ENCODE measurements at places on chromosomes 13 and 19.

DNA sequence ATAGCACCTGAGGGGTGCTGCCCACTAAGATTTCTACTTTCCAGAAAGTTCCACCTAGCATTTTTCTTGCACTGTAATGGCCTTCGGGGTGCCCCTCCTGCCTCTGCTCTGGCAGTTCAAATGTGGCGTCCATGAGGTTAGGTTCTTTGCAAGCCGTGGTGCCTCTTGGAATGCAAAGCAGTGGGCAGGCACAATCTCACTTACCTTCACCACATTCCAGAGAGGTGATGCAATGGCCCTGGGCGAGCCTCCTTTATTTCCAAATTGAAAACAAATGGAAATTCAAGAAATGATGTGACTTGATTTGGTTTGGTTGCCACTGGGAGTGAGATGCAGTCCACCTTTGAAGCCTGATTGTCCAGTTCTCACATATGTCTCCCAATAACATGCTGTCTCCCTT lies 46.9 kb downstream of the FGF9 start:
- DNase-seq, result no peak

GRCh38 chr19:13297023-13297422 lies 146.8 kb downstream of the IER2 start:
- no peak for DNase-seq

DNA sequence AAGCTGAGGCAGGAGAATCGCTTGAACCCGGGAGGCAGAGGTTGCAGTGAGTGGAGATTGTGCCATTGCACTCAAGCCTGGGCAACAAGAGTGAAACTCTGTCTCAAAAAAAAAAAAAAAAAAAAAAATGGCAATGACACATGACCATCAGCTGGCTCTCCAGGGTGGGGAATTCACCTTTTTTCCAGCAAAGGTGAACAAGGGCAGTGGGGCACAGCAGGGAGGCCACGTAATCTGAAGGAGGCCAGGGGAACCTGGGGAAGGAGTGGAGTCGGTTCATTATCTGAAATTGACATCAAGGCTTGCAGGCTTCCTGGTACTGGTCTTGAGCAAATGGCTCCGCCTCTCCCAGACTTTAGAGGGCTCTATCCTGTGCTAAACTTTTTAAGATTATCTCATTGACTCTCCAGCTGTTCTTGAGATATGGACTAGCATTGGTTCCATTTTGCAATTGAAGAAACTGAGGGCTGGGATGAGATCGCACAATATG lies 28.1 kb downstream of the KEAP1 start:
- DNase-seq, result no peak

DNA sequence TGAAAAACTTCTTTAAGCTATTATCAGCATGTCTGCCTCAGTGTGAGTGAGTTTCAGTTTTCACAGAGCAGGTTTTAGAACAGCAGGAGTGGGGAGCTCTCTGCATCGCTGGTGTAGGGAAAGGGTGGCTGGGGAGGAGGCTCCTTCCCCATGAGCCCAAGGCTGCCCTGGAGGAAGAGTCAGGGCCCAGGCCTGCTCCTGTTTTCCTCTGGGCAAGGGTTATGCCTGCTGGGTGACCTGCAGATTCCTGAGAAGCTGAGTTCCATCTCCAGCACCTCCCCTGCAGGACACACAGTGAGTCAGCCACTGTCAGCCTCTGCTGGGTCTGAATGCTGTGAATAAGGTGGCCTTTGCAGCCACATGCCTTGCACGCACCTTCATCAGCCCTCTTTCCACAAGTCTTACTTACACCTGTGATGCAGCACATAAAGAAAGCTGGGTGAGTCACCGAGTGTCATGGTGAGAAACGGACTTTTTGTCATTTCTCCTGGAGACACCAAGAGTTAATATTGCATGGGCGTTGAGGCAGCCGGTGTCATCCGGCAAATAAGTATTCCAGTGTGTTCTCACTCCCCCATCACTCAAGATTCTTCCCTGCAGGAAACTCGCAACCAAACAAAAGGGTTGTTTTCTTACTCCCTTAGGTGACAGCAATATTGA lies 186.4 kb upstream of the KL start:
- DNase-seq, result no peak

- no peak for DNase-seq
Measured at GRCh38 chr19:39060171-39060570, 24.0 kb upstream of the ACP7 start.

DNA sequence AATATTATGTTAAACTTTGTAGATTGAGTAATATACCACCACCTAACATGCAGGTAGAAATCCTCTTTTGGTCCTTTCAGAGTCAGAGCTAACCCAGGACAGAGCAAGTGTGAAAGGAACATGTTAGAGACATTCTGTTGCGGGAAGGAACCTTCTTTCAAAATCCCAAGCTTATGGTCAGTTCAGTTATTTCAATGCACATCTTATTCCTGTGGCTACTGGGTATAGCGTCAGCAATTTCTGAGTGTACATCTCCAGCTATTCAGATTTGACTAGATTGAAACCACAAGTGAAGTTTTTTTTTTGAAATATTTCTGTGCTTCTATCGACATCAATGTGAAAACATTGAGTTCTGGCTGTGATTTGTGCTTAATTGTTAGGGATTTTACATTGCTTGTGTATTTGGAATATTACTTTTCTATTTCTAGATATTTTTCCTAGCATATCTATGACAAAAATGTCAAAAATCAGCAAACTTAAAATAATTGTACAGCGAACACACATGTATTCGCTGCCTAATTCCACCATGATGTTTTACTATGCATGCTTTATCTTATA lies 165.3 kb downstream of the LMO7 start:
- DNase-seq, result no peak

DNA sequence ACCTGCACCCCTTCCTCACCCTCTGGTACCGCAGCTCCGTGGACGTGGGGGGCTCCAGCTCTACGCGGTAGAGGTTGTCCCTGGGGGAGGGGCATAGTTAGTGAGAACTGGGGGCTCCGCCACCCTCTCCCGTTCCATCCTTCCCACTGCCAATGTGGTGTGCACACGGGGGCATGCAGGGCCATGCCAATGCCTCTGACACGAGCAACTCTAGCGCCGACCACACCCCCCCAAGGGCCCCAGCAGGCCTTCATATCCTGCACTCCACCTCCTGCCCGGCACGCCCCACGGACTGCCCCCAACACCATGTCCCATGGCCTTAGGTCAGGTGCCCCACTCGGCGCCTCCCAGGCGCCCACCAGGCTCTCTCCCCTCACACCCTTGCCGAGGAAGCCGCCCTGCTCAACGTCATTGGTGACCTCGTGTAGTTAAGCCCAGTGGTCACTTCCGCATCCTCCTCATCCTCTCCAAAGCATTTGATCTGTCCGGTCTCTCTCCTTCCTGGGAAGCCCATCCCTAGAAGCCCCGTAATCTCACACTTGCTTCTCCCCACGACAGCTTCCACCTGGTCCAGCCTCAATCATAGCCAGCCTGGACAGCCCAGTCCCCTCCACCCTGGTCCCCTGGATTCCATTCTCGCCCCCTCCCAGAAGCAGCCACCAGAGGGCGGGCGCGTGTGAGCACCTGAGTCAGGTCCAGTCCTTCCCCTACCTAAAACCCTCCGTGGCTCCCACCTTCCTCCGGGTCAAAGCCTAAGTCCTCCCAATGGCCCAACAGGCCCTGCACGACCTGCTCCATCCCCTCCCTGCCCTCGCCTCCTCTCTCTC lies 2.1 kb downstream of the SEMA6B start:
- DNase-seq, result no peak
